ENCODE measurements at places on chromosomes 4 and X.

DNA sequence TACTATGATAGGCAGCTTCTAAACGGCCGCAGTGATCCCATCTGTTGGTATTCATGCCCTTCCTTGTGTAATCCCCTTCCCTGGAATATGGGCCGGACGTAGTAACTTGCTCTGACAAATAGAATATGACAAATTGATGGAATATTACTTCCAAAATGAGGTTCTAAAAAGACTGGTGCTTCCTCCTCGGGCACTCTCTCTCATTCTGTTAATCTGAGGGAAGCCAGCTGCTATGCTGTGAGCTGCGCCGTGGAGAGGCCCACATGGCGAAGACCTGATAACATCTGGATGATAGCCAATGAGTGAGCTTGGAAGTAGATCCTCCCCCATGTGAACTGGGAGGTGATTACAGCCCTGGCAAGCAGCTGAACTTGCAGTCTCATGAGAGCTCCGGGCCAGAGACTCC, 27.2 kb upstream of the SLC25A4 start:
- peak; percentile 83 for DNase-seq

GRCh38 chrX:114959729-114960128, 57.7 kb downstream of the IL13RA2 start:
- DNase-seq, result peak; percentile 25

DNA sequence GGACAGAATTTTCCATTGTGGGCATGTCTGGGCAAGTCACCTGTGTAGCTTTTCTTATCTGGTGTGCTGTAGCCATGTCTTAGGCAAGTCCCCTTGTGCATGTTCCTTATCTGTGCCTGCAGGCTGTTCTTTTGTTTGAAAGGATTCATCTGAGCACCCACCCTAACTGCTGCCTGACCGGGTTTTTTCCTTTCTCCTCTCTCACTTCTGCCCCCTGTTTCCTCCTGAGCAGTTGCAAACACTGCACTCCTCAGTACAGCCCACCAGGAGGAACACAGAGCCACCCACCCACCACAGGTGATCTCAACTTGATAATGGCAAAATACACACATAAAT, 29.2 kb upstream of the IL9R start:
- peak; percentile 23 for DNase-seq

GRCh38 chr4:86235549-86235948, 124.3 kb downstream of the MAPK10 start:
- no peak for DNase-seq

DNA sequence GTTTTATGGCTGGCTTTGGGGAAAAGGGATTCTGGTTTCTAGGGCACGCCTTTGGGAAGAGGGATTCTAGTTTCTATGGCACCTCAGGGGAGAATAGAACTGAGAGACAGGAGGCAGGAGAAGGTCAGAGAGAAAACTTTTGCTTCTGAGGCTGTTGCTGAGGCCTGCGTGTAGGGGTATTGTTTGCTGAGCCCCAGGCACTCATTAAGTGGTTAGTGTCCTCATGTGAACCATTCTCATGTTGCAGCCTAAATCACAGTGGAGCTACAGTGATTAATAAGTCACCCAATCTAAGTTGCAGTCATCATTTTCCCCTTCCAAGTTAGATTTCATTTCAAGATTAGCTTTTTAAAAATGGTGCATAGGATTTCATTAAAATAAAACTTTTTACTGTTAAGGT, 29.0 kb downstream of the VCX3A start:
- no peak for DNase-seq

- DNase-seq, result no peak
Measured at GRCh38 chr4:180153587-180153986, 2089.6 kb upstream of the TENM3 start.

GRCh38 chr4:11423465-11423864, 5.2 kb downstream of the HS3ST1 start:
- no peak for DNase-seq

DNA sequence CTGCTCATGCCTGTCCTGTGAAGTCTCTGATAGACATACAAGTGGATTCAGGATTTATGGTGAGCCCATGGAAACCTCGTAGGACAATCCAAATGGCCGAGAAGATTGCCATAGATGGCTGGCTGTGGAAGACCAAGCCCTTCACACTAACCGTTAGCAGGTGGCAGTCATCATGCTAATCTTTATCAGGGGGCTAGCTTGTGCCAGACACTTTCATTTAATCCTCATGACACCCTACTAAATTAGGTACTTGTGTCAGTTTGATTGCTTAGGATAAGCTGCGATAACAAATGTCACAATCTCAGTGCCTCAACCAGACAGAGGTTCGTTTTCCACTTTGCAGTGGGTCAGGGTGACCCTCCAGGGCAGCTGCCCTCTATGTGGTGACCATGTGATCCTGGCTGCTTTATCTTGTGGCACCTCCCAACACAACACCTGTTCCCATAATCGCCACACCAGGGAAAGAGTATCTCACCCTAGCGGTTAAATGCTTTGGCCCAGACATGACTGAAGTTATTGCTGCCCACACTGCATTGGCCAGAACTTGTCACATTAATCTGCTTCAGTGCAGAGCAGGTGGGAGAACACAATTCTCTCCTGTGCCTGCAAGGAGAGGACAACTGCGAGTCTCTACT, 60.8 kb downstream of the REPS2 start:
- peak; percentile 61 for DNase-seq

DNA sequence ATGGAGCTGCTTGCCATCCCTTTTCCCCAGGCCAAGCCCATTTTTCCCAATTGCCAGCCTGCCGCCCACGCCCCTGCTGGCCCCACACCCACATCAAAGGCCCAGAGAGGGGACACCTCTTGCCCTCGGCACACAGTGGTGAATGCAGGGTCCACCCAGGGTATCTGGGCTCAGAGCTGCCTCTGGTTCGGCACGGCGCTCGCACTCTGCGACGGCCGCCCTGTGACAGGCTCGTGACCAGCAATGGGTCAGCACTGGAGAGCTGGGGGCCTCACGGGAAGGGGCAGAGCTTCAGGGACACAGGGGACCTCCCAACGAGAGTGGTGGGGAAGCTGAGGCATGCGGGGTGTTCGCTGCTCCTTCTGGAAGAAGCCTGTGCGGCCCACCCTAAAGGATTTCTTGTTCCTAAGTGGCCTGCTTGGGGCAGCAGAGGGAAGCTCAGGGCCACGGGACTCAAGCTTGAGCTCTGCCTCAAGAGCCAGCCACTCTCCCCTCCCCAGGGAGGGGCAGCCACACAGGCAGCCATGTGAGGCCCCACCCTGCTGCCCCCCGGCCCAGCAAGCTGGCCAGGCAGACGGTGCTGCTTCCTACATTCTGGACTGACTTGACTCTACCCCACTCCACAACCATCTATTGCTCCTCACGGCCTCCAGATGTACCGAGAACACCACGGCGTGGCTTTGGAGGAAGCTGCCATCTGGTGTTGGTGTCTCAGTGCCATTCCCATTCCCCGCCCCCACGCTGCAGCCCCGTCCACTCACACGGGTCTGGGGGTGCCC, 73.7 kb downstream of the ABLIM2 start:
- DNase-seq, result no peak

GRCh38 chrX:46202733-46203514, 342.3 kb downstream of the ZNF674 start:
- DNase-seq, result peak; percentile 78

DNA sequence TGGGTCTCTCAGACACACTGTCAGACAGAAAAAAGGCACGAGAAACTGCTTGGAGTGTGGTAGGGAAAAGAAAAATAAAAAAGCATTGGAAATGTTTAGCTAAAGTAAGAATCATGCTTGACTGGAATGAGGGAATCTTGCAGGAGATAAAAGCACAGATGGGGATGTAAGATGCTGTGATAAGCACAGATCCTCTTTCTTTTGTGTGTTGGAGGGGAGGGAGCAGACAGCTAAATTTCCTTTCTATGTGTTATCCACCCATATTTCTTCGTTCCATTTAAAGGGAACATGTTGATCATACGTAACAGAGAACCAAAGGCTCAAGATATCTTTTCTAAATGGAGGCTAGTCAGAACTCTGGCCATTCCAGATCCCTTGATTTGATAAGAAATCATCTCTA, 614.0 kb upstream of the LCORL start:
- no peak for DNase-seq

DNA sequence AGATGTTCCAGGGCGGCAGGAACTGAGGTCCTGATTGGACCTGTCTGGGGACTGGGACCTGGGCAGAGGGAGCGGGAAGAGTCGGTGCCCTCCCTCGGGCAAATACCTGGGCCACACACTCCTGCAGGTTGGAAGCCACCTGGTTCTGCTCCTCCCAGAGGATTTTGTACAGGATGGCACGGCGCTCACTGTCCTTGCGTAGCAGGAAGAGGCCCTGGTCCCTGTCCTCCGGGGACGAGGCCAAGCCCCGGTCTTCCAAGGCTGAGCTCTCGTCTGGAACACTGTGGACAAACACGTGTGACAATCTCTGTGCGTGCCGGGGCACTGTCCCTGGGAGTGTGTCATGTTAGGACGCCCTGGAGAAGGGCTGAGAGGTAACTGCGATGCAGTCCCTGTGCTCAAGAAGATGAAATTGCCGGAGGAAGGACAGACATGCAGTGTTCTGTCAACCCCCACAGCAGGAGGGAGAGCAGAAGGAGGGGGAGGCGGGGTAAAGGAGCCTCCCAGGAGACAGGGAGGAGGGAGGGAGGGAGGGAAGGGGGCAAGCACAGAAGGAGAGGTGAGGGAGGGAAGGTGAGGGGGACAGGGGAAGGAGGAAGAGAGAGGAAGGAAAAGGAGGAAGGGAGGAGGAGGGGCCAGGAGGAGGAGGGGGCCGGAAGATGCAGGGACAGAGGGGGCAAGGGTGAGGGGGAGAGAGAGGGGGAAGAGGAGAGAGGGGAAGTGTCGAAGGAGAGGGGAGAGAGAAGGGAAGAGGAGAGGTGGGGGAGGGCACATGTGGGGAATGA, 29.0 kb downstream of the PDHA1 start:
- peak; percentile 2 for DNase-seq

- DNase-seq, result no peak
Measured at GRCh38 chrX:38861489-38861888, 60.2 kb downstream of the MID1IP1 start.

- DNase-seq, result peak; percentile 56
Measured at GRCh38 chr4:173415092-173415491, 16.2 kb upstream of the SCRG1 start.

GRCh38 chrX:125210146-125210545, 109.5 kb upstream of the TEX13C start:
- no peak for DNase-seq

DNA sequence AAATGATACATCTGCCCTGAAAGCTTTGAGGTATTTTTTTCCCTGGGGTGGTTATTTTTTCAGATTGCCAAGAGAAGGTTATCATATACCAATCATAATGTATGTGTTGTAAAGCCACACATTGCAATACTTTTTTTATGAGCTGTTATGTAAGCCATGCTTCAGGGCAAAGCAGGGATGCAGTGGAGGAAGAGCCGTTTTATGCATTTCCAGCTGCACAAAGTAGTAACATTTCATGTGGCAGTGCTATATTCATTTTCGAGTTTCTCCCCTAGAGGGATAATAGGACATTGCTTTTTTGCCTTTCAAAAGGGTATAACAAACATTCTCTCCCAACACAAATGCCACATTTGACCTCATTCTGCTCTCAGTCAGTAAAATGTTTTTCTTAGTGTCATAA, 68.5 kb downstream of the GALNT7 start:
- peak; percentile 42 for DNase-seq

- peak; percentile 39 for DNase-seq
Measured at GRCh38 chr4:6938237-6938636, 28.6 kb downstream of the TBC1D14 start.

GRCh38 chr4:122674371-122674770, 53.5 kb upstream of the IL21 start:
- DNase-seq, result no peak

- no peak for DNase-seq
Measured at GRCh38 chr4:63580796-63581475, 828.3 kb downstream of the TECRL start.

GRCh38 chrX:8341814-8342590, 122.6 kb upstream of the VCX3B start:
- no peak for DNase-seq

GRCh38 chr4:56674984-56675383, 6.1 kb downstream of the HOPX start:
- DNase-seq, result no peak

DNA sequence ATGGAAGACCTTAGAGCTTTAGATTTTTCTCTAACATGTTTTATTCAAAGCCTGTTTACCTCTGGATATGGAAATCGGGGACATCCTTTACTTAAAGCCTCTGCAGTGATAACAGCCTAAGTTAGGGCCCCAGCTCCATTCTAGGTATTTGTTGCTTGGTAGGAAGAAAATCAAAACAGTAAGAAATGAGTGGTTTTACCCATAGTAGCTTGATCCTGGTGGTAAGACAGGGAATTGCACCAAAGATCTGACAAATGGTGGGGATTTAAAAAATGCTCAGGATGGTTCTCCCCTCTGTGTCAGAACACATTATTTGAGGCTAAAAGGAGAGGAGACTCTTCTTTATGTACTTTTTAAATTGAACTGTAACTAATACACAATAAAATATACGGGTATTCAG, 52.4 kb downstream of the AFF2 start:
- peak; percentile 9 for DNase-seq

DNA sequence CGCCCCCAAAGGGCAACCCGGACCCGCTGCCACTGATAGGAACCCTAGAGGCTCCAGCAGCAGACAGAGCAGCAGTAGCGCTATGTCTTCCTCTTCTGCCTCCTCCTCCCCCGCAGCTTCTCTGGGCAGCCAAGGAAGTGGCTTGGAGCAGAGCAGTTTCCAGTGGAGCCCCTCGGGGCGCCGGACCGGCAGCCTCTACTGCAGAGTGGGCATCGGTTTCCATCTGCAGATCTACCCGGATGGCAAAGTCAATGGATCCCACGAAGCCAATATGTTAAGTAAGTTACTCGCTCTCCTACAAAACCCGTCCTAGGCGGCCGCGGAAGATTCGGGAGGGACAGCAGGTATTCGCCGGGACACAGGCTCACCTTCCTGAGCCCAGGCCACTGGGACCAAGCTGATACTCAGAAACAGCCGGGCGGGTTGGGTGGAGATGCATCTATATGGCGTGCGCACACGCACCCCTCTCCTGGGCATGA, 477 bp downstream of the FGF5 start:
- peak; percentile 71 for DNase-seq

DNA sequence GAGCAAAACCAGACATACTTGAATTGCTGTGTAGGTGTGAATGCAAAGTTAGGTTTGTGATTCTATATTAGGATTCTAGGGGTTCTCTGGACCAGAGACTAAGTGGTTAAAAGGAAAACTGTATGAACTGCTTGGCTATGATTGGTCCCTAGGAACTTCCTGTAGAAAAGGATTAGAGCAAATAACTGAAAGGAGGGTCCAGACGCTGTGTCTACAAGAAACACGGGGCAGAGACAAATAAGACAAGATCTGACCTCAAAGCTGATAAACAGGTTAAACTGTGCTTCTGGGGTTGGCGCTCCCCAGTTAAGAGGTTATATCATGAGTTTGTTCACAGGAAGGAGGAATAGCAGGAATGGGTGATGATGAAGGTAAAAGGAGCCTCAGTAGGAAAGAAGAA, 183.6 kb downstream of the MGST2 start:
- DNase-seq, result no peak

- DNase-seq, result no peak
Measured at GRCh38 chrX:111270339-111270738, at the start of gene CAPN6. TSS of gene CAPN6 (minus strand) at chrX:111270483. CDS start at chrX:111263936, 6,547 bp downstream.

GRCh38 chr4:136925203-136925602, 607.1 kb downstream of the PCDH18 start:
- DNase-seq, result no peak

DNA sequence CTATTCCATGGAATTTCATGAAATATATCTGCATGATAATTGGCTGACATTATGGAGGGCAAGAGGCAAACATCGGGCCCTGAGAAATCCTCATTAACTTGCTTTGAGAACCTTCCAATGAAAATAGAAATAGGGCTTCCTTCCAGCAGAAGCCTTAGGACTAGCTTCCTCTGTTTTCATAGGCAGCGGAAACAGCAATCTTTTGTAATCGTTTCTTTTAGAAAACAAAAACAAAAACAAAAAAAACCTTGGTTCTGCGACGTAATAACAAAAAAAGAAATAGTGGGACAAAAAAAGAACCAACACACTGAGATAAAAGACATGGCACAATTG, 62.9 kb downstream of the GEMIN8 start:
- DNase-seq, result no peak
